ENCODE measurements at places on chromosomes 1 and 21. TPM values are rescaled to one million over a fixed set of nuclear protein-coding genes. Genes with fewer than 3 reads are reported as not detected.

SPATA46 gene
- not detected for total RNA-seq

TPTE gene
- not detected for total RNA-seq

FALEC gene
- total RNA-seq = 1.9 TPM

DDOST gene
- total RNA-seq = 148 TPM

NTMT2 gene
- not detected for total RNA-seq

PROK1 gene
- not detected for total RNA-seq

DNALI1 gene
- not detected for total RNA-seq

SYPL2 gene
- not detected for total RNA-seq

CRNN gene
- not detected for total RNA-seq

ASAP3 gene
- 18.0 TPM for total RNA-seq

ADGRL4 gene
- total RNA-seq = not detected

ARHGEF16 gene
- total RNA-seq = not detected

FCRL4 gene
- not detected for total RNA-seq

BLZF1 gene
- 11.3 TPM for total RNA-seq

KISS1 gene
- not detected for total RNA-seq

CHTOP gene
- 107 TPM for total RNA-seq

OPRD1 gene
- total RNA-seq = not detected

GPR37L1 gene
- total RNA-seq = not detected

AIRE gene
- not detected for total RNA-seq

GPR3 gene
- 0.22 TPM for total RNA-seq

LCE1C gene
- not detected for total RNA-seq

PAQR6 gene
- total RNA-seq = 16.4 TPM

All from OCI-LY7 (cell line).